ENCODE measurements at places on chromosomes 11 and 22.

DNA sequence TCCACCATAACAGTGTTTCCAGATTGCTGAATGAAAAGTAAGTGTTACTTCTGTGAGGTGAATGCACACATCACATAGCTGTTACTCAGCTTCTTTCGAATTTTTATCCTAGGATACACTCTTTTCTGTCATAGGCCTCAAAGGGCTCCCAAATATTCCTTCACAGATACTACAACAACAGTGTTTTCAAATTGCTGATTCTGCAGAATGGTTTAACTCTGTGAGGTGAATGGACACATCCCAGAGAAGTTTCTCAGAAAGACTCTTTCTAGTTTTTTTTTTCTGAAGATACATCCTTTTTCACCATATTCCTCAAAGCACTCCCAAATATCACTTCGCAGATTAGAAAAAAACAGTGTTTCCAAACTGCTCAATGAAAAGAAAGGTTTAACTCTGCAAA lies 221.1 kb downstream of the OR4A5 start:
- DNase-seq: no peak

GRCh38 chr11:129729216-129729615 lies 86.4 kb upstream of the TMEM45B start:
- no peak for DNase-seq

DNA sequence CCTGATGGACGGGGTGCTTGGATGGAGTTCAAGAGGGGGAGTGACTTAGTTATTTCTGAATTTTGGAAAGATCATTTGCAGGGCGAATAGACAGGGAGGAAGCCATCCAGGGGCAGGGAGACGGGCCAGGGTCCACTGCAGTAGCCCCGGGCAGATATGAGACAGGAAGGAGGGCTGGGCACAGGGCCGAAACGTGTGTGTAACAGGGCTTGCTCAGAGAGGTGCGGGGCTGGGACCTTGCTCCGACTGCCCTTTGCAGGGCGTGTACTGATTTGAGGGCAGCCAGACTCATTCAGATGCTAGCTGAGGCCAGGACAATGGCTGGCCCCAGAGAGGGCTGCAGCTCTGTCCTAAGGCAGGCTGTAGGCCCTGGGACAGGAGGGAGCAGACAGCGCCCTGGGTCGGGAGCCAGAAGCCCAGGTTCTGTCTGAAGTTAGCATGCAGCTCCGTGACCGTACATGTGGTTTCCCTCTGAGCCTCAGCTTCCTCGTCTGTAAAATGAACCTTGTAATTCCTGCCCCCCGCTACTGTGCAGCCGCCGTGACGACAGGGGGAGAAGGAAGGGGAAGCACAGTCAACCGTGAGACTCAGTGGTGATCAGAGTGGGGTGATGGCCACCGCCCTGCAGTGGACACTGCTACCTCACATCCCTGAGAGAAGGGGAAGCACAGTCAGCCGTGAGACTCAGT lies 103.4 kb downstream of the PHF21B start:
- no peak for DNase-seq

DNA sequence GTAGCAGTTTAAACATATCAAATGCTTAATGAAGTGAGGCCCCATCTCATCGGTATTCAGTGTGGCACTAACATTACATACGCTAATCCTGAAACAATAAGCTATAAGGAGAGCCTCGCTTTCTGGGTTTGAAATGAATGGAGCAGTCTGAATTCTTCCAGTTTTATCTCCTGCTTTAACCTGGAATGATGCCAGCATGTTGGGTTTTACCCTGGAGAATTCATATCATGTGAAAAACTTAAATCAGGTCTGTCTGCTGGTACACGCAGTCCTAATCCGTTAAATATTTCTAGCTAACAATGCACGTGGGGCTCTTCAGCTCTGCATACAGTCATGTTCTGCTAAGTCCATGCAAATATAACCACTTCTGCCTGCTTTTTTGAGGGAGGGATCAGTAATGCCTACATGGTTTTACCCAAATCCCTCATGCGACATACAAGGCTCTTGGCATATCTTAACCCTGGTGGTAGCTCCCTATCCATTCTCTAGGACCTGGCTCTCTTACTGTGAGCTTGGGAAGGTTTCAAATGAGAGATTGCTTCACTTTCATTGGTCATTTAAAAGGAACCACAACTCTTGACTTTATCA lies 92.7 kb downstream of the COMMD9 start:
- no peak for DNase-seq

DNA sequence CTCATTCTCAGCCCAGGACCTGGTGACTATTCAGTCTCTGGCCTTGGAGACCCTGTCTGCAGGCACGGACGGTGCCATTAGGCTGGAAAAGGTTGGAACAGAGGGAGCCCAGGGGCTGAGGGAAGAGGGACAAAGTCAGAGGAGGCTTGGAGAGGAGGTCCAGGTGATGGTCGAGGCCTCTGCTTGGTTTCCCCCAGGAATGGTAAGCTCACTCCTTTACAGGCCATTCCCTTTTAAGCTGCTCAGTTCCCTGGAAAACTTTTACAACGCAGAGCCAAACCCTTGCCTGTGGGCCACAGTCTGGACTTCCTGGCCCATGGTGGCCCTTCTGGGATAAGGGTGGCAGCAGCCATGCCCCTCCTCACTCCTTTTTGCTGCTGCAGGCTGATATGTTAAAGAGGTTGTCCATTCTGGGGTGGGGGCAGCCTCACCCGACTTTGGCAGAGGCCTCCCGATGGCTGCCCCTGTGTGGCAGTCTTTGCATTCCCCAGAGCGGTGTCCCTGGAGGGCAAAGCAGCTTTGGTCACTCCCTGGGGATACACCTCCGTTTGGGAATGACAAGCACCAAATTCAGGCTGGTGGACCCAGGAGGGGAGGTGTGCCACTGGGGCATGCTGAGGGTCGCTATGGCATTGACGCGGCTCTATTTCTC lies 34.0 kb upstream of the RFPL3 start:
- DNase-seq: no peak

DNA sequence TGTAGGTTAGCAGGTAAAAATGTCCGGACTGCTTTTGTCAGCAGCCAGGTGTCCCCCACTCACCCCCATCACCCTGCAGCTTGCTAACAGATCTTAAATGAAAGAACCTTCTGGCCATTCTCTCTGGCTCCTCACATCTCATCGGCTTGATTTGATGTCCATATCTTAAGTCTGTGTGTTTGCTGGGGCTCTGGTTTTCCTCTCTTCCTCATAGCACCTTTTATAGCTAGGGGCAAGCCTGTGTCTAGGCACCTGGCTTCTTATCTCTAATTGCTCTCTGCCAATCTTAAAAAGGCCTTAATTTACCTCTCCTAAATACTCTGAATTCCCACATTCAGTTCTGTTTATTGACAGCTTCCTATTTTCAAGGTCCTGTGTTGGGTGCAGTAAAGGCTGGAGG lies 72.0 kb downstream of the ARHGAP42 start:
- DNase-seq: no peak

DNA sequence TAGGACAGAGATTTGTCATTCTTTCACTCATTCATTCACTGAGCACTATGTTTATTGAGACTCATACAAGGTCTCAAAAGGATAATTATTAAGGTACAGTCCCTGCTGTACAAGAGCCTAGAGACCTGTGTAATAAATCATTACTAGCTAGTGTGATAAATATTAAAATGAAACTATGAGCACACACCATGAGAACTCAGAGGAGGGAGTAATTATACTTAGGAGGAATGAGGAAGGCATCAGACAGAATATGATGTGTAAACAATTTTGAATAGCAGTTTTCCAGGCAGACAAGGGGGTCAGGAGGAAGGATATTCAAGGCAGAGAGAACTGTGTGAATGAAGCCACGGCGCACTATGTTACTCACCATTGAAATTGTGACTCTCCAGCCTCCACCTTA lies 300.8 kb upstream of the ISX start:
- DNase-seq: no peak

DNA sequence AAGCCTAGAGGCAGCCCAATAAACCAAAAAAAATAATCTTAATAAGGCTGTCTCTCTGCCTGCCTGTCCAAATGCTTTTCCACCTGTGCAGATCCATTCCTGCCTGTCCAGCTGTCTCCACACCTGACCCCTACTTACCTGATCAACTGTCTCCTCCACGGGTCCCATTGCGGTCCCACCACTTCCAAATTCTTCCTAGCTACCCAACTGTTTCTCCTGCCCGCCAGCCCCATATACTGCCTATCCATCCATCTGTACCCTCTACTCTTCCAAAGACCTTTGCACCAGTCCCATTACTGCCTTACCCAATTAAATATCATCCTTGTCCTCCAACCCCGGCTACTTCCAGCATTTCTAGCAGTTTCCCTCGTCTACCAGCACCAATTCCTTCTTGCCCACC lies 39.4 kb upstream of the ANGPTL5 start:
- no peak for DNase-seq

DNA sequence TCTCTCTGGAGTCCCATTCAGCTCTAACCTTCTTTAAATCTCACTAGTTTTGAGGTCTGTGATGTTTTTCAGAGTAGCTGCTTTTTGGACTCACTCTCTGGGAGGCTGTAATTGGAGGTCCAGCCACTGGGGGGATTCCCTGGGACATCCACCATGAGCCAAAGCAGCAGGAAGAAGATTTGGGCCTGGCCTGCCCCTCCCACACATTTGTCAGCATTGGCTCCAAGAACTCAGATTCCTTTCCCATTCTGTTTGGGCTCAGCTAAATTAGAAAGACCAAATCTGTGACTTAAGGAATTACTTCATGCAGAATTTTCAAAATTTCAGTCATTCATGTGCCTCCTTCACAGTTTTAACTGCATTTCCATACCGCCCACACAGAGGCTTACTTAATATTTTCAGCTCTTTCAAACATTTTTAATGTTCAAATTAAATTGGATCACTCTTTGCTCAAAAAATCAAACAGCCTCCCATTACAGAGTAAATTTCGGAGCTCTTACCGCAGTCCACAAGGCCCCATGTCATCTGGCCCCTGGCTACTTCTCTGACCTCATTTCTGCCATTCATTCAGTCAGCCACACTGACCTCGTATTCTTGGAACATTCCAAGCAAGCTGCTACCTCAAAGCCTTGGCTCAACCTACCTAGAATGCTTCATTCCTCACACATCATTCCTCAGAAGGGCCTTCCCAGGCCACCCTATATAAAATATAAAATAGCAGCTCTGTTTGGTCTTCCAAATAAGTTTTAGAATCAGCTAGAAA lies 54.5 kb upstream of the RRAS2 start:
- DNase-seq: peak; percentile 29

- no peak for DNase-seq
Observed at GRCh38 chr22:46895753-46896152, 133.3 kb downstream of the TBC1D22A start.

DNA sequence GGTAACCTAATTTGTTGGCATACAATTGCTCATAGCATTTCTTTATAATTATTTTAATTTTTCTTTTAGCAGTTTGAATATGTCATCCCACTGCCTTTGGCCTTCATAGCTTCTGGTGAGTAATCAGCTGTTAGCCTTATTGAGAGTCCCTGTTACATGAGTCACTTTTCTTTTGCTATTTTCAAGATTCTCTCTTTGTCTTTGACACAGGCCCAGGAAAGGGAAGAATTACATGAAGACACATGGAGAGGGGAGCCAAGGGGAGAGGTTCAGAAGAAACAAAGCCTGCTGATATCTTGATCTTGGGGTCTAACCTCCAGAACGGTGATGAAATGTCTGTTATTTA lies 418.2 kb downstream of the METTL15 start:
- DNase-seq: no peak

DNA sequence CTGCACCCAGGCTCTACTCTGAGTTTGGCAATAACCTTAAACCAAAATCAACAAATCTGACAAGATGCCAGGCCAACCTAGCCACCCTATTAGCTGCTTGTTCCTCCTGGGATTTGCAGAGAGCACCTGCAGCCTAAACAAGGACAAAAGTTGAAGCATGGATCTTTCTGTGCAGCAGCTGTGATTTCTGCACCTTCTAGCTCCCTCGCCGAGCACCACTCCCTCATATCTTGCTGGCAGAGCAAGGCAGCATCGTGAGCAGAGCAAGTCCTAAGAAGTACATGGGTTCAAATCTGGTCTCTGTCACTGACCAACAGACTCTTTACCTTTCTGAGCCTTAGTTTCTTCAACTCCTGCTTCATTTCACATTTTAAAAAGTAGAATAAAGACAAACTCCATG lies 38.3 kb downstream of the MORC2 start:
- no peak for DNase-seq

DNA sequence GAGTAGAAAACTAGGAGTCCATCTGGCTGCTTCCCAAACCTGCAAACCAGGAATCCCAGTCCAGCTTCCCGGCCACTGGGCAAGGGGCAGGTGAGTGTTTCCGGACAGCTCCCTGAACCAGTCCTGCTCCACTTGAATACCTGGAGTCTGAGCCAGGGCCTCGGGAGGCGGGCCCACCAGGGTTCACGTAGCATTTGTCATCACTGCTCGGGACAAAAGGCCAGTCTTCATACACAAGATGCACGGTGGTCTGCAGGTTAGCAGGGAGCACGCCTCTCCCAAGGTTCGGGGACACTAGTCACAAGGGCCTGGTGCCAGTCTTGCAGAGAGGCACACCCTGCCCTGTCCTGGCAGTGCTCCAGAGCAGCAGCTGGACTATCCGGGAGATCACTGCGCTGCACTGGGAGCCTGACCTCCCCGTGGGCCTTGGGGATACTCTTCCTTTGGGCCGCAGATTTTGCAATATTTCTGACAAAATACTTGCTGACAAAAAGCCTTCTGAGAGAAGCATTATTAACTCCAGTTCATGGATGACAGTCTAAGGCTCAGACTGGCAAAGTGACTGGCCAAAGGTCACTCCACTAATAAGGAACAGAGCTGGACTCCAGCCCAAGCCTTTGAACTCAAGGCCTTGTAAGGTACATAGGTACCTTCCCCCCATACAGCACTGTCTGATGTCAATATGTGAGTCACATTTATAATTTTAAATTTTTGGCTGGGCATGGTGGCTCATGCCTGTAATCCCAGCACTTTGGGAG lies 25.1 kb downstream of the CD6 start:
- DNase-seq: no peak

DNA sequence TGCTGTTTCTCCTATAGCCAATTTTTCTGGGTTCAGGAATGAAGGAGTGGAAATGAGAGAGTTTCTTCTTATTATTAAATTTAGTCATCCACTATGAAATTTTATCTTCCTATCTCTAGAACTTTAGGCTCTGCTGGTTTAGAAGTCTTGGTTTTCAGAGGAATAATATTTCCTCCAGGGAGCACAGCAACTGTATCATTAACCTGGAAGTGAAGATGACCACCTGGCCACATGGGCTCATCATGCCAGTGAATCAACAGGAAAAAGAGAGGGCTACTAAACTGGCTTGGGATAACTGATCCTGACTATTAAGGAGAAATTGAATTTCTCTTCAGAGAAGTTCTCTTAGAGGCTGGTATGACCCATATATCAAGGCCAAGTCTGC lies 44.4 kb downstream of the ADM start:
- DNase-seq: no peak

GRCh38 chr11:118441770-118442275 lies 5.5 kb downstream of the KMT2A start:
- no peak for DNase-seq

DNA sequence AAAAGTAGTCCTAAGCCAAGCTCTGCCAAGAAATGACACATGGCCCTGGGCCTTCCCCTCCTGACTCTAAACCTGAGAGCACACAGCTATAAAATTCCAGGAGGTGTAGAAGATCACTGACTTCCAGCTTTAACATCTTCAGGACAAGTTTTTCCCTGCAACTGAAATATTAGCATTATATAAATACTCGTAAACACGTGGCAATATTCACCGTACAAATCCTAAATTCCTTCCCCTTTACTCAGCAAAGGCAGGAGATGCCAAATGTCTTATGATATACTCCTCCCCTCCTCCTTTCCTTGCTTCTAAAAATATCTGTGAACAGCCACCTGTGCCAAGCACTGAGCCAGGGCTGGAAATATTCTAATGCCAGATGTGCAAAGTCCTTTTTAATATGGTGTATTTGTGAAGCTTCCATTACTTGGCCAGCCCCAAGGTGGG lies 194.0 kb downstream of the LARGE1 start:
- no peak for DNase-seq

All from activated CD8-positive, alpha-beta T cell treated with anti-CD3 and anti-CD28 coated beads, Interleukin-2, amount 10 ng/mL, durations not matched to agents 7 days and 5 days (primary cell).